Activated CD4-positive, alpha-beta memory T cell treated with anti-CD3 and anti-CD28 coated beads, Interleukin-2, amount 10 ng/mL, durations not matched to agents 7 days and 5 days (primary cell): ENCODE measurements at places on chromosomes 1 and 21.

DNA sequence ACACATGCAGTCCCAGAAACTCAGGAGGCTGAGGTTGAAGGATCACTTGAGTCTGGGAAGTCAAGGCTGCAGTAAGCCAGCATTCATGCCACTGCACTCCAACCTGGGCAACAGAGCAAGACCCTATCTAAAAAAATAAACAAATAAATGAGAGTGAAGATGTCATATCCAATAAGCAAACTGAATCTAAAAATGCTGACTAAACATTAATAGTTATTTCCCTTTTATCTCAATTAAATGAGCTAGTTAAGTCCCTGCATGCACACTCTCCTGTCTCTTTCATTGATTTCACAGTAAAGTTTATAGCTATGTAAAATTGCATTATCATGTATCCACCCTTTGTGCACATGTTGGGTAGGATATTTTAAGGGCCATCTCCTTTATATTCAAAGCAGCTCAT lies 81.1 kb upstream of the L1TD1 start:
- no peak for DNase-seq

DNA sequence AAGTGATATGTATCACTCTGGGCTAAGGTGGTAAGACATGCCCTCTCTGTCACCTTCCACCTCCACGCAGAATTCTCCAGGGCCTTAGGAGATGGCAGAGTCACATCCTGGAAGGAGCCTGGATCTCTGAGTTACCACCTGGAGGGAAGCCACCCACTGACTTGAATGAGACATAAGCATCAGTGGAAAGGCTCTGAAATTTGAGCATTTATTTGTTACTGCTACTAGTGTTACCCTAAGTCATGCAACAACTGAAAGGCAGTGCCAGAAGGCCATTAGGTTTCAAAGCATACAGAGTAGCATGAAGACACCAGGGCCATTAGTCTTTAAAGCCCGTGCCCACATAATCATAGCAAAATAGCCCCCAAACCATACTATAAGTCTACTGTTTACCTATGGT lies 230.3 kb upstream of the IRF2BP2 start:
- no peak for DNase-seq

- no peak for DNase-seq
Measured at GRCh38 chr1:231748760-231749415, 122.3 kb downstream of the DISC1 start.

DNA sequence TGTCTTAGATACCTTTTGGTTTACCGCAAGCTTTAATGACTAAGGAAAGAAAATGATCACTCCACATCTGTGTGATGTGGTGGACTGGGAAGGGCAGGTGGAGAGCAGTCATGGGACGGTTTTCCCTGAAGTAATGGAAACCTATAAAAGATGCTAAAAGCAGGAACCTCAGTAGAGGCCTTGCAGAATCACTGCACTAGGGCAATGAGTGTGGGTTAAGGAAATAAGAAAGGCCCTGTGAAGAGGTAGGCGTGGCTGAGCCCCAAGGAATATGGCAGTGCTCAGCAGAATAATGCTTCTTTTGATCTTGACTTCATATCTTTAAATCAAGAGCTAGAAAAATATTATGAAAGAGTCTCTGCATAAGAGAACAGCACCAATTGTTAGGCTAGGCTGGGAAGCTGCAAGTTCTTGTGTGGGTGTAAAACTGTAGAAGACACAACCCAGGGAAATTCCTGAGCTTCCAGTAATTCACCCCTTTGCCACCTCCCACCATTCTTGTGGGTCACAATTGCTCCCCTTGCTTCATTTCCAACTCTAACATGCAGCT lies 49.9 kb downstream of the CLCA4 start:
- DNase-seq = no peak

DNA sequence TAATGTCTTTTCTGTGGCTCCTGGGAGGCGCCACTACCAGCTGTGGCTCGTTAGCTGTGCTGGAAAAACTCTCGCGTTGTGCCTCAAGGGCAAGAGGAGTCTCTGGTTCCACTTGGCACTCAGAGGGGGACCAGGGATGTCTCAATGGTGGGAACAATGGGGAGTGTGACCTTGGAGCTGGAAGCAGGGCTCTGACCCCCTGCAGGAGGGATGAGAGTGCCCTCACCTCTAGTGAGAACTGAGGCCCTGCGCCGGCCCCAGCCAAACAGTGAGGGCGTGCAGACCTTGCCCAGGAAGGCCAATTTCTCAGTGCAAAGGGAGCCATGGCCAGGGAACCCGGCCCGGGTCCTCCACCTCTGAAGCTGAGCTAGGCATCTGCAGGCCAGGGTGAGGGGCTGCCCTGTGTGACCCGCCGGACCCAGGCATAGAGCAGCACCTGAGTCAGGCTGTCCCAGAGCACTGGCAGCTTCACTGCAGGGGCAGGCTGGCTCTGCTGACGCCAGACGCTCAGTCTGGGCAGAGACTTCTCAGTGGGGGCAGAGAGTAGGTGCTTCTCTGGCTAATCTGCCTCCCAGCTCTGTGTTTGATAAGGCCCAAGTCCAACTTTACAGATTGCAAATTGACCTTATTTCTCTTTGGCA lies 1.8 kb downstream of the RD3 start:
- no peak for DNase-seq

- no peak for DNase-seq
Measured at GRCh38 chr1:179775009-179775408, 31.9 kb downstream of the FAM163A start.

- DNase-seq = no peak
Measured at GRCh38 chr1:154223621-154224020, 2.9 kb downstream of the UBAP2L start.

GRCh38 chr1:206700445-206701036 lies 15.8 kb downstream of the MAPKAPK2 start:
- DNase-seq = no peak

GRCh38 chr1:29800120-29800519 lies 563.8 kb downstream of the PTPRU start:
- DNase-seq = peak; percentile 6

DNA sequence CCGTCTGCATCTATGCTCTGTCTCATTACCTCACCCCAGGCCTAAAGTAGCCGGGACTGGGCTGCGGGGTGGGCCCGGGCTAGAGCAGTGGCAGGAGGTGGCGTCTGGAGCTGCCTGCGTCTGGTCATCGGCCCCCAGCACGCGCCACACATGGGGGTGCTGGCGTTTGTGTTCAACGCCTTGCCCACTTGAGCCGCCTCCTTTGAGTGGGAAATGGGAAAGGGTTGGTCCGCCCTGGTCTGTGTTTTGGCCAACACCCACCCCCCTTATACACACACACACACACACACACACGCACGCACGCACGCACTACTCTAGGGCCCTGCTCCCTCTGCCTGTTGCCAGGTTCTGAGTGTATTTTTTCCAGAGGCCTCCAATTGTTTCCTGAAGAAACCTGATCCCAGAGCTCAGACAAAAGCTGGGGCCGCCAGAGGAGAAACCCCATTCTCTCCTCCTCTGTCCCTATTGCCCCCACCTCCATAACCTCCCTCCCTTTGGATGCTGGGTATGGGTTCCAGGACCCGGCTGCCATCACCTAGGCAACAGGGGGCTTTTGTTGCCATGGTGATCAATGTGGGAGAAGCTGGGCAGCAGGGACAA lies 10.1 kb downstream of the VANGL2 start:
- DNase-seq = no peak

- DNase-seq = no peak
Measured at GRCh38 chr1:185699874-185700273, 34.3 kb upstream of the HMCN1 start.

GRCh38 chr1:156970017-156970416 lies 49.6 kb downstream of the LRRC71 start:
- no peak for DNase-seq

DNA sequence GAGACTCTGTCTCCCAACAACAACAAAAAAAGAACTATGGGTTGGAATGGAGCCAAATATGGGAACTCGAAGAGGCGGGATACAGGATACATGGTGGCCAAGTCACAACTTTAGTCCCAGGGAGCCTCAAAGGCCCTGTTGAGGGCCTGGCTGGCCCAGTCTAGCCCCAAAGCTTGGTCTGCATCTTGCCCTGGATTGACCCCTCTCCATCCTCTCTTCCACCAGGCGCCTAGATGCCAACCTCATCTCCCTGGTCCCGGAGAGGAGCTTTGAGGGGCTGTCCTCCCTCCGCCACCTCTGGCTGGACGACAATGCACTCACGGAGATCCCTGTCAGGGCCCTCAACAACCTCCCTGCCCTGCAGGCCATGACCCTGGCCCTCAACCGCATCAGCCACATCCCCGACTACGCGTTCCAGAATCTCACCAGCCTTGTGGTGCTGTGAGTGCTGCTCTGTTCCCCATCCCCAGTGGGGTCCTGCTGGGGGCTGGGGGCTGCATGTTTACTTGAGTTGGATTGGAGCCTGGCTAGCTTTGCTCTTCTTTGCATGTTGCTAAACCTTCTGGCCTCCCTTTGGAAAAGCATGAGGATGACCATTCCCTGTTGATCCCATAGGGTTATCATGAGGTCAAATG lies 65.5 kb downstream of the UBE2T start:
- no peak for DNase-seq

DNA sequence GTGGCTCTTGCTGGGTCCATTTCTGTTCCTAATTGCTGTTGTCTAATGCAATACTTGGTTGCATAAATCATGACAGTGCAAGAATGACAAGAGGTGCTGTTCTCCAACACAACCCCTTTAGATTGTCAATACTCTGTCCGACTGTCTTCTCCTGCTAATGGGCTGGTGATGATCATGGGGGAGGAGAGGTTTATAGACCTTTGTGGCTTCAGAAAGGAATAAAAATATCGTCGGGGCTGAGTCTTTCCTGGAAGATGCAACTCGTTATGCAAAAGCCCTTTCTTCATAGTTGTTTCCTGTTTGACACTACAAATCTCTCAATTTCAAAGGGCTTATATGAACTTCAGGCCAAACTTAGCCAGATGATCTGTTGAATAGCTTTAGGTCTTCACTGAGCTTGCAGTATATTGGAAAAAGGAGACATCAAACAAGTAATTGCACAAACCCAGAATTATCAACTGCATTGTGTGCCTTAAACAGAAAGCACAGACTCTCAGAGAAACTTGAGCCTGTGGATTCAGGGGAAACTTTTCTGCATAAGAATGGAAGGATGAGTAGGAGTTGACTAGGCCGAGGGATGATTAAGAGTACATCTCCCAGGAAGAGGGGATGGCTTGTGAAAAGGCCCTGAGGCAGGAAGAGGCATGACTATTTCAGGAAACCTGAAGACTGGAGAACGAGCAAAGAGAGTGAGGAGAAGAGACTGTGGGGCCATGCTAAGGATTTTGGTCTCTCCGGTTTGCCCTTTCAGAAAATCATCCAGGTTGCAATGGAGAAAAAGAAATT lies 107.6 kb downstream of the TSEN15 start:
- DNase-seq = no peak

DNA sequence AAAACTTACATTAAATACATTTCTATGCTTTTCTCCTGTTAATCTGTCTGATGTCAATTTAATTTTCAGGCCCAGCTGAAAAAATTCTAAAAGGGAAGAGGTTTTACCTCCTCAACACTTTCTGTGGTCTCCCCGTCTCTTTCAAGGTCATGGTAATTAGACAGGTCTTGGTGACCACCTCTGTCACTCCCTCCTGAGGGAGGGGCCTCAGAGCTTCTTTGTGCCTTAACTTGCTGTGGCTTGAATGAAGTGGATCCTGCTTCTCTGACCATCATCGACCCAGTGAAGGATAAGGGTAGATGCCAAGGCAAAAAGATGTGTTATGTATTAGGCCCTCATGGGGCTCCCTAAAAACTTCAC lies 40.8 kb upstream of the OSBPL9 start:
- no peak for DNase-seq

GRCh38 chr1:199124351-199124750 lies 485.5 kb downstream of the PTPRC start:
- DNase-seq = no peak

DNA sequence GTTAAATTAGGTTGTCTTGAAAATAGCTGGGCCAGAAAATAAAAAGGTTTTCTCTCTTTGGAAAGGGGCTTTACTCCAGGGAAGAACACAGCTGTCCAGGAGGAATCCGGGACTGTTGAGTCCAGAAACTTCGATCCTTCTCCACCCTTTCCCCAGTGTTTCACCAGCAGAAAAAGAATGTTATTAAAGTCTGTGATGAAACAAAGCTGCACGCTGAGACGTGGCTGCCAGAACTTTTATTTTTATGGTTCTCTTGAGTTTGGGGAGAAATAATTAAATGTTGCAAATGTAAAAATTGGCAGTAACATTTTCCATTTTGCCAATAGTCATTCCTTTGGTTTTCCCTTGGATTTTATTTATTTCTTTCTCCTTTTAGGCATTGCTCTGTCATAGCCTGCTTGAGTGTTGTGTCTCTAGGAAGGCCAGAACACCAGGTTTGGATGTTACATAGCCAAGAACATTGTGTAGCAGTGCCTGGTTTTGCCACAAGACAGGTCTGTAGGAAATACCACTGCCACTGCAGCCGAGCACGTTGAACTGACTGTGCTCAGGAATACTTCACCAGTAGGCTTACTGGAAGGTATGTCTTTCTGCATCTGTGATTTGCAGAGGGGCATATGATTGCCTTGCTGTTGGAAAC lies 87.4 kb downstream of the ROR1 start:
- DNase-seq = no peak

- no peak for DNase-seq
Measured at GRCh38 chr1:10046356-10047085, 13.8 kb downstream of the UBE4B start.

DNA sequence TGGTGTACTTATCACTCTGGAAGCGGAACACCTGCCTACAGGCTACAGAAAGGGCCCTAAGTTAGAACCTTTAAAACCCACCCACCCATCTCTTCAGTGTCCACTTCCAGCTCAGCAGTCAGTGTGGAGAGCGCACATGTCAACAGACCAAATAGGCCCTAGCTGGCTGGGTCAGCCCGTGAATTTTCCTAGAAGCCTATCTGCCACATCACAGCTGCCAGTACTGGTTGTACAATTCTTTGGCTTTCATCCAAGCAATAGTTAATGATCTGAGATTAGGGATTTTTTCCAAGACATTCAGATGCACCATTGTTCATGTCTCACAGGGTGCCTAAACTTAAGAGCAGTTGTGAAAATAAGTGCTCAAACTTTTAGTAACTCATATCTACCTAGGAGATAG lies 197.1 kb downstream of the KCNK2 start:
- no peak for DNase-seq

- no peak for DNase-seq
Measured at GRCh38 chr1:172145231-172145651, 275.2 kb upstream of the C1orf105 start.

- DNase-seq = no peak
Measured at GRCh38 chr1:65422241-65423203, 2.1 kb downstream of the LEPR start.

GRCh38 chr1:248372394-248372793 lies 3.2 kb upstream of the OR2T6 start:
- DNase-seq = no peak

- no peak for DNase-seq
Measured at GRCh38 chr1:160206421-160207117, 1.4 kb downstream of the PEA15 start.

DNA sequence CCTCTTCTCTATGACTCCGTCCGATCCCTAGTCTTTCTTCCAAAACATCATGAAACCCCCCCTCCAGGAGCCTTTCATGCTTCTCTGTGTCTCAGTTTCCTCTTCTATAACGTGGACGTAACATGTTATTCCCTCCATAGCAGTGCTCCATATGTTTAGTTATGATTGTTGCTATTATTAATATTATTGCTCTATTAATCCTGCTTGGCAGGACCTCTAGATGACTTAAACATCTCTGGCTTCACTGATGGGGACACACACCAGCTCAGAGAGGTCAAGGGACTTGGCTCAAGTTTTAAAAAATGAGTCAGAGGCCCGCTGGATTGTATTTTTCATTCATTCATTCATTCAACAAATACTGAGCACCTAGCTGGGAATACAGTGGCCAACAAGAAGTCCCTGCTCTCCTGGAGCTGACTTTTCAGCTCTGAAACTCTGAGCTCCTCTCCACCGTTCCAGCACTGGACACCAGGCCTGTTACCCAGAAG lies 404 bp upstream of the CPLANE2 start:
- no peak for DNase-seq
